ENCODE measurements at places on chromosomes 3 and 15. TPM values are rescaled to one million over a fixed set of nuclear protein-coding genes. Genes with fewer than 3 reads are reported as not detected.

GRCh38 chr3:100104442-100104798 is 9.9 kb downstream of the FILIP1L start:
- H3K4me3 ChIP-seq: no peak overlapping the region
- DNase-seq: no peak
- H3K27ac ChIP-seq: no peak overlapping the region
- no peaks in the 10 kb centered on the region for H3K27me3 ChIP-seq

DNA sequence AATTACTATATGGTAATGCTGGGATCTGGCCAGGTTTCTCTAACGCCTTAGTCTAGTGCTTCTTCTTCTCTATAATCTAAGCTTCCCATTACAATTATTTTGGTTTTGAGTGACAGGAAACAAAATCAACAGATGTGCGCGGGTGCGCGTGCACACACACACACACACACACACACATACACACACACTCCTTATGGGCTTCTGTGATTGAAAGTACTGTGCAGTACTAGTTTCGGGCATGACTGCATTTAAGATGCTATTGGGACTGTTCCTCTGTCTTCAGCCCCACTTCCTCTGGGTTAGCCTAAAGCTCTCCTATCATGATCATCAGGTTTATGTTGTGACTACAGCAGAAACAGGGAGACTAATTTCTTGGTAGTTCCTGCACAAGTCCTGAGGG is 32.2 kb downstream of the EPHB1 start:
- H3K36me3 ChIP-seq: no peaks in the 10 kb centered on the region
- H3K4me1 ChIP-seq: no peaks in the 10 kb centered on the region
- H3K27ac ChIP-seq: no peak overlapping the region
- DNase-seq: no peak

- H3K27me3 ChIP-seq: peaks cover 25% of the 10 kb centered on the region
- H3K4me3 ChIP-seq: no peak within 1 kb of the TSS
- no peak within 1 kb of the TSS for H3K27ac ChIP-seq
- H3K4me1 ChIP-seq: no peaks in the 10 kb centered on the region
- DNase-seq: no peak
- H3K36me3 ChIP-seq: no peaks in the 10 kb centered on the region
Measured at GRCh38 chr3:50503504-50504342, at the start of gene CACNA2D2. TSS of gene CACNA2D2 (minus strand) at chr3:50503634. CDS start at chr3:50503423, 211 bp downstream.

DNA sequence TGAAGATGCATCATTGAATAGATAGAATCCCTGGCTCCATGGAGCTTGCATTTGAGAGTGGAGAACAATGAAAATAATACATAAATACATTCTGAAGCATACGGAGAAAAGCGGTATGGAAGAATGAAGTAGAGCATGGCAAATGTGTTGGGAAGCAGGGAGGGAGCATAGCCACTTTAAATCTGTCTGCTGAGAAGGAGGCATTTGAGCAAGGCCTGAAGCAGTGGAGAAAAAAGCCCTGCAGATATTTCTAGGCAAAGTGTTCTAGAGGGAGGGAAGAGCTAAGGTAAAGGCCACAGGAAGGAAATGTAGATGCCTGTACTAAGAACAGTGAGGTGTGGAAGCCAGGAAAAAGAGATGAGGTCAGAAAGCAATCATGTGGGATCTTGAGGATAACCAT is 484.8 kb downstream of the CNTN3 start:
- H3K4me3 ChIP-seq: no peak overlapping the region
- H3K27me3 ChIP-seq: no peaks in the 10 kb centered on the region
- no peaks in the 10 kb centered on the region for H3K4me1 ChIP-seq
- no peaks in the 10 kb centered on the region for H3K36me3 ChIP-seq
- DNase-seq: no peak

- peaks cover 24% of the 10 kb centered on the region for H3K27me3 ChIP-seq
- DNase-seq: peak; percentile 29
- no peak overlapping the region for H3K27ac ChIP-seq
- no peaks in the 10 kb centered on the region for H3K36me3 ChIP-seq
- H3K4me3 ChIP-seq: no peak overlapping the region
- no peaks in the 10 kb centered on the region for H3K4me1 ChIP-seq
Measured at GRCh38 chr15:70447928-70448698, 315.2 kb downstream of the UACA start.

DNA sequence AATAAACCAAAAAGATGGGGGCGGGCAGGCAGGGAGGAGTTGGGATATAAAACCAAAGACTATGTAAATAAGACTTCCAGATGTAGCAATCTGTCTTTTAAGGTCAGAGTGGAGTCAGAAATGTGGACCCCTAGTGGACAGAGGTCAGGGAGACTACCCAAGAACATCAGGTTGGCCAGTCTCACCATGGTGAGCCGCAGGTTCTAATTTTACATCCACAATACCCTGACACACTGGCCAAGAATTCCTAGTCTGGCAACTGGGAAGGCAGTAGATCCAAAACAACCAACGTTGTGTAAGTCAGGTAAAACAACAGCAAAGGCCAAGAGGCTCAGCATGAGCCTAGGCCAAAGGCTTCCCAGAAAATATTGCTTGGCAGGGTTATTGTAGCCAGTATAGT is 203.4 kb downstream of the FOXP1 start:
- no peak overlapping the region for H3K4me3 ChIP-seq
- H3K36me3 ChIP-seq: no peaks in the 10 kb centered on the region
- no peaks in the 10 kb centered on the region for H3K27me3 ChIP-seq
- no peak for DNase-seq
- no peaks in the 10 kb centered on the region for H3K4me1 ChIP-seq
- H3K27ac ChIP-seq: no peak overlapping the region

DNA sequence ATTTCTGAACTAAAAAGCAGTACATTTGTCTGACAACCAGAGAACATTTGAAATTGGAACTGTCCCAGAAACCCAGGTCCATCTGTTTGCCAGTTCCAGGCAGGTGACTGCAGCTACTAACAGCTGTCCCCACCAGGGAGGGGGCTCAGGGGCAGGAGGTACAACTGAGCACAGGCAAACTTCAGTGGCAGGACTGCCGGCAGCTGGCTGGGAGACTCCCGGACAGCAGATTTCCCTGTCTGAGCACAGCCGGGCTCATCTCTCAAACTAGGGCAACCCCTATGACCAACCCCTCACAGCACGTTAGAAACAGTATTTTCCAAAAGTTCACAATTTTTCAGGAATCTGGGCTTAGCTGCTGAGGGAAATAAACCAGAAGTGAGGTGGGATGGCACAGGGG is 88.8 kb downstream of the MEGF11 start:
- H3K4me1 ChIP-seq: no peaks in the 10 kb centered on the region
- no peaks in the 10 kb centered on the region for H3K36me3 ChIP-seq
- H3K27ac ChIP-seq: no peak overlapping the region
- H3K27me3 ChIP-seq: no peaks in the 10 kb centered on the region
- H3K4me3 ChIP-seq: no peak overlapping the region

DNA sequence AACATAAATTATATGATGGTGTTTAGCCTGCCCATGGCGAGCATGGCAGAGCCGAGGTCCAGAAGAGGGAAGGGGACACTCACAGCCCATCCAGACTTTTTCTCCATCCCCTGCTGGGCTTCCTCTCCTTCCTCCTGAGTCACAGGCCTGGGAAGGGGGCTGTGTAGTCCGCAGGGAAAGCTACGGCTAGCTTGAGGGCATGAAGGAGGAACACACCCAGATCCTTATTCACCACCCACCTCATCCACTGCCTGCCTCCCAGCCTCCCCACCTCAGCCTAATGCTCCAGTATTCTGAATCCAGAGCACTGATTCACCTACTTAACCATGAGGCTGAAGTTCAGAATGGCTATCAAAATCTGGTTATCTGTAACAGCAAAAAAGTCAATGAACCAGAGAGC is 97.8 kb downstream of the OXNAD1 start:
- no peaks in the 10 kb centered on the region for H3K27me3 ChIP-seq
- no peaks in the 10 kb centered on the region for H3K36me3 ChIP-seq
- no peaks in the 10 kb centered on the region for H3K4me1 ChIP-seq
- no peak overlapping the region for H3K4me3 ChIP-seq

DNA sequence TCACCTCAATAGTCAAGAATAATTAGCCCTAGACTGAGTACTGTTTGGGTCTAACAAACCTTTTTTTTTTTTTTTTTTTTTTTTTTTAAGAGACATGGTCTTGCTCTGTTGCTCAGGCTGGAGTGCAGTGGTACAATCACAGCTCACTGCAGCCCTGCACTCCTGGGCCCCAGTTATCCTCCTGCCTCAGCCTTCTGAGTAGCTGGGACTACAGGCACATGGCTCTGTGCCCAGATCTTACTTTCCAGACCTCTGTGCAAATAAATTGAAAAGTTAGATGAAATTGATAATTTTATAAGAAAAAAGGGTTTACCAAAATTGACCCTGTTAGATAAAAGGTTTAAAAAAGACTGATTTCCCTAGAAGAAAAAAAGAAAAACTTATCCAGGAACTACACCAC is 79.0 kb downstream of the NR2E3 start:
- no peak overlapping the region for H3K27ac ChIP-seq
- peaks cover 3% of the 10 kb centered on the region for H3K36me3 ChIP-seq
- no peaks in the 10 kb centered on the region for H3K4me1 ChIP-seq
- no peaks in the 10 kb centered on the region for H3K27me3 ChIP-seq

- no peak overlapping the region for H3K4me3 ChIP-seq
- DNase-seq: peak; percentile 47
- H3K36me3 ChIP-seq: no peaks in the 10 kb centered on the region
- no peaks in the 10 kb centered on the region for H3K4me1 ChIP-seq
- H3K27ac ChIP-seq: no peak overlapping the region
Measured at GRCh38 chr3:104388619-104389018, 978.1 kb upstream of the ALCAM start.

DNA sequence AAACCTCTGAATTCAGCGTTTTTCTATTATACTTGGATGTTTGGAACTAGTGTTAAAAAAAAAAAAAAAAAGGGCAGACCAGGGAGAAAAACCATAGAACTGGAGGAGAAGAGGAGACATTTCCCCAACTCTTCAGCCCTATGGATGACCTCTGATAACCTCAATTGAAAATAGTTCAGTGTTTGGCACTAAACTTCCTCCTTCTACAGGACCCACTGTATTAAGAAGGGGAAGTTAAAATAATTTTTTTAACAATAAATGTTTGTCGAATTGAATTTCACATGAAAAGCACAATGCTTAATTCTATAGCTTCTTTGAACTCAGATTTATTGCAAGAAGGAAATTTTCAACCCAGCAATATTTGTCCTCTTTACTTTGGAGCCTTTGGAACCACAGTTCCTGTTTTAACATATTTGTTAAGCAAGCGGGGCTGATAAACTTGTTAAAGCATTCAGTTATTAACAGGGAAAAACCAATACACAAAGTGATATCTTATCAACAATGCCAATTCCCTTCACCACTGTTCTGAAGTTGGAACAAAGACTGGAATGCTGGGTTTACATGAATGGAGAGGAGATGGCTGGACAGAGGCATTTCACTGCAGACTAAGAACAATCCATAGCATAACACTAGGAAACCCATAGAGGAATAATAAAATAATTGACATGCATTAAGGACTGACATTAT is 3.1 kb upstream of the A4GNT start:
- H3K27me3 ChIP-seq: peaks cover 9% of the 10 kb centered on the region
- no peak overlapping the region for H3K27ac ChIP-seq
- no peak overlapping the region for H3K4me3 ChIP-seq
- no peak for DNase-seq
- no peaks in the 10 kb centered on the region for H3K4me1 ChIP-seq

DNA sequence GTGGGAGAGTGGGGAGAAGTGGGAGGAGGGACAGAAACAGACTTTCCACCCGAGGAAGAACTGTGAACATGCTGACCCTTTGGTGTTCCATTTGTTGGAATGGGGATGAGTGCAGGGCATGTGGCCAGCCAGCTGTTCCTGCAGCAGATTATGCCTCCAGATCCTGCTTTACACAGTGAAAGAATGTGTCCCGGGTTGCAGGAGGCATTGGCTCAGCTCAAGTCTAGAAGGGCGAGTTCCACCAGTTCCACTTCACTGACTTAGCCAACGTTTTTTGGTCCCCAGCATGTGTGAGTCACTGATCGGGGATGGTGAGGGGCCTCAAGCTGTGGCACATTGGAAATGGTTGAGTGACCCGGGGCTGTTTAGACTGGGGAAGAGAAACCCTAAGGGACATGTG is 307.0 kb upstream of the ROPN1 start:
- no peaks in the 10 kb centered on the region for H3K36me3 ChIP-seq
- no peak overlapping the region for H3K27ac ChIP-seq
- H3K27me3 ChIP-seq: peaks cover 2% of the 10 kb centered on the region
- DNase-seq: no peak

GRCh38 chr3:128498127-128498626 is 5.2 kb upstream of the GATA2 start:
- no peak for DNase-seq
- H3K36me3 ChIP-seq: no peaks in the 10 kb centered on the region
- H3K4me3 ChIP-seq: no peak overlapping the region
- no peak overlapping the region for H3K27ac ChIP-seq
- H3K4me1 ChIP-seq: no peaks in the 10 kb centered on the region
- H3K27me3 ChIP-seq: peaks cover 34% of the 10 kb centered on the region

DNA sequence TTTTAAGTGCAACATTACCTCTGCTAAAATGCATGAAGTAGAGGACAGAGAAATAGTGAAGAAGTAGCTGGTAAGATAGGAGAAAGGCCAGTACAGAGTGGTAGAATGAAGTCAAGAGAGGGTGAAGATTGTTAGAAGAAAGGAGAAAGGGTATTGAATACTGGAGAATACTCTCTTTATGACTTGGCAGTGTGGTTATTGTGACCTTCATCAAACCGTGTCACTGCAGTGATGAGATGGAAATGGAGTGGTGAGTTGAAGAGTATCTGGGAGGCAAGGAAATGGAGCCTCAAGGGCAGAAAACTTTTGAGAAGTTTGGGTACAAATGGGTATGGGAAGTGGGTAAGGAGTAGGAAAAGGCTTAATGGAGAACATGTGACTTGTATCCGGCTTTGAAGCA is 24.7 kb downstream of the MINDY2 start:
- no peak for DNase-seq
- H3K4me1 ChIP-seq: no peaks in the 10 kb centered on the region
- H3K27me3 ChIP-seq: no peaks in the 10 kb centered on the region
- H3K36me3 ChIP-seq: no peaks in the 10 kb centered on the region
- no peak overlapping the region for H3K4me3 ChIP-seq

- DNase-seq: peak; percentile 35
- H3K27me3 ChIP-seq: no peaks in the 10 kb centered on the region
- H3K4me1 ChIP-seq: no peaks in the 10 kb centered on the region
- no peaks in the 10 kb centered on the region for H3K36me3 ChIP-seq
Measured at GRCh38 chr3:72969766-72970165, 26.8 kb upstream of the PPP4R2 start.

DNA sequence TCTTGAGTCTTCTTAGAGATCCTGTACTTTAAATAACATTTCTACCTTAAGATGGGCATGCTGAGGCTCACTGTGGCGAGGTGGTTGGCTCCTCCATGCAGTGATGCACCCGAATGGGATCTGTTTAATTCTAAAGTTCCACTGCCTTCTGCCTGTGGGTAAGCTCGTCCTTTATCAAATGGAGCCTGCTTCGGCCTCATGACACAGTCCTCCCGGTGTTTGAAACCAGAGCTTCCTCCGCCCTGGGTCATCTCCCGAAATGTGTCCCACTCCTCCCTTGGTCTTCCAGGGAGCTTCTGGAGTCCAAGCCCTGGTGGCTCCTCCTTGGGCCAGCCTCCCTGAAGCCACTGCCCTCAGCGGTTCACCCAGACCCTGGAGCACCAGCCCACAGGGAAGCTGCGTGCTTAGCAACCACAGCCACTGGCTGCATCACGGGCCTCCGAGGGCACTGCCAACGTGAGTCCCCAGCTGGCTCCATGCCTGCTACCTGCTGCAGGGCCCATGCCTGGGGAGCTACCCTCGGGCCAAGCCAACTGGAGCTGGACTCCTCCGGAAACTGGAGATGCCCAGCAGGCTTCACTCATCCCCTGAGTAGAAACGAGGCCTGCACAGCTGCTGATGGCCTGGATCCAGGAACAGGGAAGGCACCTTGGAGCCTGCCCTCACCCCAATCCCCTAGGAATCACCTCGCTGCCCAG is 3.3 kb downstream of the RHCG start:
- no peak for DNase-seq
- no peaks in the 10 kb centered on the region for H3K4me1 ChIP-seq
- no peak overlapping the region for H3K27ac ChIP-seq
- H3K4me3 ChIP-seq: no peak overlapping the region

The C3orf62 gene
- 1.5 TPM for total RNA-seq

The MON1A gene
- total RNA-seq: 12.2 TPM

The MUC20 gene
- total RNA-seq: under 0.01 TPM

The RAD54L2 gene
- 17.2 TPM for total RNA-seq

Measured in fibroblast of lung (primary cell).